ENCODE measurements at places on chromosomes 12 and 14.

GRCh38 chr14:101084436-101084826 lies 180.9 kb upstream of the RTL1 start:
- DNase-seq: no peak

DNA sequence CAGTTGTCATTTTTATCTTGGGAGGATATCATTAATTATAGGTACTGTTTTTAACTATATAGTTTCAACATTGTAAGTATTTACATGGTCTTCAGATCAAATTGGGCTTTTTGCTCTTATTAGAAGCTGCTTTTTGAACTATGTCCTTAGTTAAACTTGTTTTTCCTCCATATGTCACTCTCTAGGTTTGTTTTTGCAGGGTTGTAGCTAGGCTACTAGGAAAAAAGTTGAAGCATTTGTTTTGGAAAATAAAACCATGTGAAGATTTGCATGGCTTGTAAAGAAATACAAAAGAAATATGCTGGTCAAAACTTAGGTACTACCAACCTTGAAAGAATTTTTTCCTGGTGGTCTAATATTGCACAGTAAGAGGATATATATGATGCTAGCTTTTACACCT lies 3.4 kb downstream of the ARID2 start:
- no peak for DNase-seq

DNA sequence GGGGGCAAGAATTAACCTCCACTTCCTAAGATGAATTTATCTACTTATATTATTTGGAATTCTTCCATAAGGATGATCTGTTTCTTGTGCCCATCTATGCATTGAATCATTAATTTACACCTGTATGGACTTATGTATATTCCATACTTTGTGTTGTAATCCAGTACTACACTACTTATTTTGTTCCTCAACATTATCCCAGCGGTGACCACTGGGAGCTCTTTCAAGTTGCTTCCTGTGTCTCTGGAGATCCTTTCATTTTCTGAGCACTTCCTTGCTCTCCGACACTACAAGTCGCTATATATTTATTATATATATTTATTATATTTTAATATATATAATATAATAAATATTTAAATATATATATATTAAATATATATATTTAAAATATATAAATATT lies 54.9 kb upstream of the SCN8A start:
- peak; percentile 30 for DNase-seq

GRCh38 chr14:94127330-94127729 lies 2.1 kb downstream of the IFI27L2 start:
- DNase-seq: no peak

DNA sequence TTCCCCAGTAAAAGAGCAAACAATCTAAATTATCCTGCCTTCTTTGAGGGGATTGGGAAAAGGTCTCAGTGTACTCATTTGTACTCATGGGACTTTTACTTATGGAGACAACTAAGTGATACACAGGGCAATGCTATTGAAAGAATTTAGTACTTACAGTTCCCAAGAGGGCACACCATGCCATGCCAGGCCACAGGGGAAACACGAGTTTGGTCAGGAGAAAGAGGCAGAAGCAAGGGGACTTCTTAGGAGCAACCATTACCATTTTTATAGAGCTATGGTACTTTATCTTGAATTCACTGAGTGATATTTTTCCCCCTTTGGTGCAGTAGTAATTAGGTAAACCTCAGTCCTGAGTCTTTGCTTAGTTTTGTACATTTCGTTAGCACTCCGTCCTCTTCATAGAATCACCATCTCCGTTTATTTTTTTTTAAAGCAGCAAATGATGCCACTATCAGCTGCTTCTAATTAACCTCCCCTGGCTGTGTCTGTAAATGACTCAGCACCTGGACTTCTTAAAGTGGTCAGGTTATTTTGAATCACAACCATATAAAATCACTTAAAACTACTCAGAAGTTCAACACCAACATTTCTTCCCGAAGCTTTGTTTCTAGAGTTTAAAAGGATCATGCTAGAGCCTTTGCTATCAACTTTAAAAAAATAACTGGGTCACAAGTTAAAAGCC lies 5.9 kb upstream of the WASHC3 start:
- DNase-seq: peak; percentile 74

DNA sequence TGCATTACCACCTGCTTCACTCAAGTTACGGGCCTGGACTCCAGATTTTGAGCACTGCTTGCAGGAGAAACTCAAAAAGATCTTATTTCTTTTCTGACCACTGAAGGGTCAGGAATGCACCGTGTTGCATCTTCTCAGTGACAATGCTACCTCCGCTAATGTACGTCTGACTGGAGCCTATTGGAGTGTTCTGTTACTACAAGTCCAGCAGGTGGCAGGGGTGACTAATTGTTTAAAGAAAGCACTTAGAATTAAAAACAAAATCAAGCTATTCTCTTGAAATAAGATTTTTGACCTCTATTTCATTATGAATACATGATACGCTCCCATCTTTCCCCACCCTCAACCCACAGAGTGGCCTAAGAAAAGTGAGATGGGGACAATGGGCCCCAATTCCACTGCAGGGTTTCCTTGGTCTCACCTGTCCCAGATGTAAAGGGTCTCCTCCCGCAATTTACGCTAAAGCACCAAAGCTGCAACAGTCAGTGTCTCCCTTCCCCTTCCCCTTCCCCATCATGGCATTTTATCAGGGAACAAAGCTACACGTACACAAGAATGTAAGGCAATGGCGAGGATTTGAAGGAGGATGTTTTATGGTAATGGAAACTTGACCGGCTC lies 2.2 kb downstream of the TBPL2 start:
- DNase-seq: peak; percentile 39

DNA sequence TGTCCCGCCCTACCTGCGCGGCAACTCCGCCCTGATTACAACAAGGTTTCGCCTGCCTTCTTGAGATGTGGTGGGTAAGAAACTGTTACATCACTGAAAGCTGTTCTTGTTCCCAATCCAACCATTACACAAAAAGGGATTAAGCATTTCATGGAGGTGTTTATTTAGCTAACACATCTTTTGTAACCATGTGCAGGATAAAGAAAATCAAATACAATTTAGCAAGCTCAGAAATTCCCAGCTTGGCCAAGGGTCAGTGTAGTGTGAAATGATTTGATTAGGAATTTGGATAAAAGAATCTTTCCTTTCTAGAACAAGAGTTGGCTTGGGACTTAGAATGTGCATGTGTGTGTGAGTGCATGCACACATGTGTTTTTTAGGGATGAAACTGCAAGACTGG lies 6.3 kb downstream of the FOXN4 start:
- DNase-seq: no peak

DNA sequence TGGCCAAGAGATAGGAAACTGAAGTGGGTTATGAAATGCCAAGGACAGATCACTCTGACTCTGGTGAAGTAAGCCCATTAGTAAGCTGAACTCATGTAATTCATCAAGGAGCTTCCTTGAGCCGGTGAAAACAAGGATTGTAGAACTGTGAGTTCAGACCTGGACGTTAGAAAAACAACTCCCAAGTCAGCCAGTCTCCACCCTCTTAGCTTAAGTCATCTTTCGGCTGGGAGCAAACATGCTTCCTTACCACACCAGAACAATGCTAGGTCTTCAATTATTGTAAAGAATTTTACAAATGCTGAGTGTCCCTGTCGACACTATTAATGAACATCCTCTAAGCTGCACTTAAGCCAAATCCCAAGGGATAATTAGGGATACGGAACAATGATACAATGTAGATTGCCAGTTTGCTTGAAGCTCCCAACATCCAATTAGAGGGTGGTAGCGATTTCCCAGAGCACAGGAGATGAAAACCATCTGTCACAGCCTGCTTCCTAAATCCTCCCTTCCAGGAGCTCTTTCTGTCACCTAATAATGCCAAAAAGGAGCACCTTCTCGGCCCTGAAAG lies 45.7 kb upstream of the VASH1 start:
- DNase-seq: peak; percentile 20

DNA sequence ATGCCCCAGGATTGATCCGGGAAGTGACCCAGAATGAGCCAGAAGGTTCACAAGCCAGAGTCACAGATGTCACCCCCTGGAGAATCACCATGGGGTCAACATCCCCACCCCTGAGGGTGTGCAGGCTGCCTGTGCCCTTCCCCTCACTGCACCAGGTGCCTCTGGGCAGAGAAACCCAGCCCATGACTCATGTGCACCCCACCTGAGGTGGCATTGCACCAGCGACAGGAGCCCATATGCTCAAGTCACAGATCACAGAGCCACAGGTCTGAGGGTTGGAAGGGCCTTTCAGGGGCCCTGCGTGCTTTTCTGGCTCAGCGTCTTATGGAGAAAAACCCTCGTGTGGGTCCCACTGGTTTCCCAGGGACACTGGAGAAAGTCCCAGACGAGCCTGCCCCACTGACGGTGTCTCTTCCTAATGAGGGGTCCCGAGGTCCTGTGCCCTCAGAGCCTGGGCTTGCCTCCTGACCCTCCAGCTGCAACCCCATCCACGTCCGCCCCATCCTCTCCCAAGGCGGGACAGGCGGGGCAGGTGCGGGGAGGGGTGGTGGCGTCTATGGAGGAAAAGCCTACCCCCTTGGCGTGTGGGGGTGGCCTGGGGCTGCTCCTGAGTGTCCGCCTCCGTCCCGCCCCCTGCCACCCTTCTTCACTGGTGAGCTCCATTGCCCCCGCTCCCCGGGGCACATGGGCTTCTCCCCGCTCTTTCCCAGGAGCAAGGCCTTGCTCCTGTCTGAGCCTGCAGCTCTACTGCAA lies 47.6 kb downstream of the SLC8B1 start:
- DNase-seq: no peak

GRCh38 chr14:101114726-101115515 lies 211.4 kb upstream of the RTL1 start:
- DNase-seq: no peak

DNA sequence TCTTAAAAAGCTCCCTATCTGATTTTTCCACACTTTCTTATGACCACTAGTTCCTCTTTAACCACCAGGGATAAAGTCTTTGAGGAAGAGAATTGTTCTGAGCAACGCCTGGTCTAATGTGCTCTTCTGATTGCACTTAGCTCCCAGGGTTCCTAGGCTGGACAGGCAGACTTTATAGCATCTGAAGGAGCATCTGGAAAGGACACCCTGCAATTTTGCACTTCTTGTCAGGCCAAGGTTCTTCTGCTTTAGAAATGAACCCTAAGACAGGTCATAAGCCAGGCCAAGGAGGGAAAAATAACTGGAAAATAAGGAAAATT lies 126.3 kb downstream of the KTN1 start:
- DNase-seq: no peak

- DNase-seq: no peak
Measured at GRCh38 chr12:48990552-48990951, 8.6 kb downstream of the DDN start.

- no peak for DNase-seq
Measured at GRCh38 chr14:60343571-60344071, 94.6 kb downstream of the PPM1A start.

DNA sequence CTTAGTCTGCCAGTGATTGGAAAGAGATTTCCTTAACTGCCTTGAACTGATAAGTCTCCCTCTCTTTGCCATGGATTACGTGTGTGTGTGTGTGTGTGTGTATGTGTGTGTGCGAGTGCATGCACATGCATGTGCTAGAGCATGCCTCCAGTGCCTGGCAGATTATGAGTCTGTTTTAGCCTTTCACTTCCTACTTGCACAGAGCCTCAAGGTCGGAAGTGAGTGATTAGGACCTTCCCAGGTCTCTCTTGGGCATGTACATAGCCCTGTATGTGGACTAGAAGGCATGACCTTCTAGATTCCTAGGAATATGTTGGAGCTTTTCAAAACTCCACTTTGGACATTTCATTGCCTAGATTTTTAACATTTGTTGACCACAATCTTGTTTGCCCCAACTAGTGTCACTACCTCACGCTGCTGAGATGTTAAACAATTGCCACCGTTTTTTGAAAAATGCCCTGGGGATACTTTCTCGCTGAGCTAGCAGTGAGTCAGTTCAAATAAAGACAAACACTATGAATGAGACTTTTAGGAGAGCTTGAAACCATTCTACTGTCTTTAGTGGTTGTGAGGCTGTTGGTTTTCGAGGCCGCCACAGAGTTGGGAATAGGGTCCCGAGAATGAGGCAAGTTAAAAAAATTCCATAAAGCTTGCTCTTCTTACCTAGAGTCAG lies 28.2 kb downstream of the KIAA0586 start:
- no peak for DNase-seq

DNA sequence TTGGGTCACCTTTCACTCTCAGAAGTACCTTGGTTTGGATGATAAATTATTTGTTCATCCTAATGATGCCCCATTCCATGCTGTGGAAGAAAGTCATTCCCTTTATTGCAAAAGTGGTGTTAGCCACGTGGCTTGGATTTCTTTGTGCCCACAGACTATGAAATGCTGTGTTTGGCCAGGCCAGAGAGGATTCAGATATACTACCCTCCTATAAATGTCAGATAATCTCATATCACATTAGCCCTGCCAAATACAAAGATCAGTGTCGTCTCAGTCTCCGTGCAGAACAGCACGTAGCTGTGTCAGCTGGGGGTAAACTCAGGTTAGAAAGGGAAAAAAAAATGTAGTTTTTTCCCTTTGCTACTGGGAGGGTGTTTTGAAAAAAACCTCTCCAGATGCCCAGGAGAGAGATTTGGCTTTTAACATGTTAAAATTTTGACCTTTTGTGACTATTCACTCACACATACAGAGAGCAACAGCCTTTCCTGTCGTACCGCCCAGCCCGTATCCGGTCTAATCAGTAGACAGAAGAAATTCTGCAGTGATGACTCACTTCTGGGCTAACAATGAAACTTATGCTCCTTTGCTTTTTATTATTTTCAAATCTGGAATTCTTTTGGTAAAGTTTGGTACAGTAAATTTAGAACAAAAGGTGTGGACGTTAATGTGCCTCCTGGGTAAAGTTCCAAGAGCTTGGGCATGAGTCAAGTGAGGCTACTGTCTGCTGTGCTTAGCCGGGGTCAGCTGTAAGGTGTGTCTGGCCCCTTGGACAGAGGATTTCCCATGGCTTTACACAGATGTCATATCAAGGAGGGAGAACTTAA lies 8.5 kb upstream of the PTPRB start:
- DNase-seq: peak; percentile 90

DNA sequence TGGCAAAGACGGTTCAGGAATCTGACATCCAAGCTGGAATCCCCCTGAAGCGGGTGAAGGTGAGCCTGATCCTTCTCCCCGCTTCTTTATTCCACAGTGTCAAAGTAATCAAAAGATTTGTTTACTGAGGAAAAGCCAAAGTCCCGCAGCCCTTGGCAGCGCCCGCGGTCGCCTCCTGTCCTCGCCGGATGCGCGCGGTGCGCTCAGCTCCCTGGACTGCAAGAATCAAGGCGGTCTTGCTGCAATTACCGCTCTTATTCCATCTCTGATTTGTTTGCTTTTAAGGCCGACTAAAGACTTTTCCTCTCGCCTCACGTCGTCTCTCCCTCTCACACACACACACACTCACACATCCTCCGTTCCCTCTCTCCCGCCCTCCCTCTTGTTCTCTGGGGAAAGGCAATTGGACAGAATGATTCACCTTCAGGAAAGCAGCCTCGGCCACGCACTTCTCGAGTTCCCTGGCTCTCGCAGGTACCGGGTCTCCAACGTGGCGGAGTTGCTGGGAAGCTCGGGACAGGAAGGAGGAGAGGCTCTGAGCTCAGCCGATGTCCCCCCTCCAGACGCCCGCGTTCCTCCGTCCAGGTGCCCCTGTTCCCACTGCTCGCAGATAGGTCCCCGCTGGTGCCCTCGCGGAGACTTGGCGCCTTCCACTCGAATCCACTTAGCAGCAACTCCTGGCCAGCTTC lies 68.6 kb upstream of the USP15 start:
- peak; percentile 61 for DNase-seq

- no peak for DNase-seq
Measured at GRCh38 chr12:86196465-86196864, 59.7 kb downstream of the MGAT4C start.

- DNase-seq: no peak
Measured at GRCh38 chr14:72847721-72848120, 46.2 kb downstream of the DPF3 start.
